DMS 273 treated with DMSO at 0.1 percent for 48 hours (cell line): ENCODE measurements at places on chromosomes 1 and 21.

DNA sequence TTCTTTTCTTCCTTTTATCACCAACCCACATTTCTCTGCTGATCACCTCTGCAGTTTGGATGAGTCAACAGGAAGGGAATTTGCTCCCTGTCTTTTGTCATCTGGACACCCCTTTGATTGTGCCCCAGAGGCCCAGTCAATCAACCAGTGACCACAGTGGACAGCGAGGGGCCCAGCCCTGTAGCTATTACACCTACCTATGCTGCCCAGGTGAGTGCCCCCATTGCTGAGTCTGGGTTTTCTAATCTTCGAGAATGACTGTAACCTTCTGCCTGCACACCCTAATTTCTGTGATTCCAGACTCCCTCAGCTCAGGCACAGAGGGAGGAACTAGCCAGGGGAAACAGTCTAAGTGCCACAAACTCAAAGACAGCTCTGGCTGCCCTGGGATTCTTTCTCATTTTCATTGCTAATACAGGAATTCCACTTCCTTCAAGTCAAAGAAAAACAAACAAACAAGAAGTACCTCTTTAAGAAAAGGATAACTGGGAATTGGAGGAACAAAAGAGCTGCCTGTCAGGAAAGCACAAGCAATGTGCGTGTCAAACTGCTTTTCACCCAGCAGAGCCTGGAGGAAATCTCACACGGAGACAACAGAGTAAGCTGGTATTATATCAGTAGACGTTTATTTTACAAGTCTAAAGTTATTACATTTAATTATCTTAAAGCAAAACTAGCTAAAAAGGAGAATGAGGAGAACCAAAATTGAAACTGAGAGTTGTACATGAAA lies 311.1 kb downstream of the AJAP1 start:
- DNase-seq: no peak

- DNase-seq: no peak
Observed at GRCh38 chr1:230425252-230426091, 660 bp downstream of the PGBD5 start.

- DNase-seq: no peak
Observed at GRCh38 chr1:222786121-222786520, 28.7 kb upstream of the DISP1 start.

- no peak for DNase-seq
Observed at GRCh38 chr1:212525479-212526110, 83.0 kb upstream of the ATF3 start.
